ENCODE measurements at places on chromosomes 16 and 17.

DNA sequence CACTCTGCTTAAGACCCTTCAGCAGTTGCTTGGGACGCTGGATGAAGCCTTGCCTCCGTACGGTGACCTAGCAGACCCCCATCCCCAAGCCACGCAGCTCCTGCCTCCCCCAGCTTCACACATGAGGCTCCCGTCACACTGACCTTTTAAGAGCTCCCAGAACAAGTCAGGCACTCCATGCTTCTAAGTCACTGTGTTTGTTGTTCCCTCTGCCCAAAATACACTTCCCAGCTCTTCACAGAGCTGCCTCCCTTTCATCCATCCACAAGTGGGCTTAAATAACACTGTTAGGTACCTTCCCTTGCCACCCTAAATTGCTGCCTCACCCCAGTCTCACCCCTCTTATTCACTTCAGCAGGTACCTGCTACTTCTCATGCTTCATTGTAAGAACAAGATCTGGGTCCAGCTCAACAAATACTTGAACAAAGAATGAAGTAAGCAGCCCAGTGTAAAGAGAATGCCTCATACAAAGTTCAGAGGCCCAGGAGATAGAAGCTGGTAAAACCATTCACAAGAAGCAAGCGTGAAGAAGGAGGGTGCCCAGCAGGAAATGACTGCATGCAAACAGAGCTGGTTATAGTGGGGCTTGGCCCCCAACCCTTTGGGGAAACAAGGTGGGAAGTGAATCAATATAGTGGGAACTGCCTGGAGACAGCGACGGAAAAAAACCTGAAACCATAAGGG is 5.8 kb downstream of the ZC3H7A start:
- DNase-seq: no peak

GRCh38 chr17:12620200-12620720 is 45.4 kb upstream of the MYOCD start:
- no peak for DNase-seq

GRCh38 chr17:82489117-82489516 is 30.4 kb upstream of the FOXK2 start:
- DNase-seq: no peak

GRCh38 chr16:88500255-88500661 is 47.2 kb downstream of the ZFPM1 start:
- DNase-seq: no peak

DNA sequence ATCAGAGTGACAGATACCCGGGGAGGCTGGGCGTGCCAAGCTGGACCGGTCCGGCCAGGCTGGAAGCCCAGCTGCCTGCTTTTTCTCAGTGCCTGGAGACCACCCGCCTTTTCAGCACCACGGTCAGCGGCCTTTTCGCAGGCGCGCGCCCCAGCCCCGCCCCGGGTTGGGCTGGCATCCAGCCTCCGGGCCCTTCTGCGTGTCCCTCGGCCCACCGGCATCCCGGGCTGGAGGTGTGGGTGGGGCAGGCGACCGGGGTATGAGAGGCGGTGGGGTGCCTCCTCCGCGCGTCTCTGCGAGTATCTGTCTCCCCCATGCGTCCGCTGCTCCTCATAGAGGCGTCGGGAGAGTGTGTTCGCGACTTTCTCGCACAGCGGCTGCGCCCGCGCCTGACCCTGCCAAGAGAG is 102.5 kb downstream of the MRM1 start:
- no peak for DNase-seq
